ENCODE measurements at places on chromosomes 1 and 21.

DNA sequence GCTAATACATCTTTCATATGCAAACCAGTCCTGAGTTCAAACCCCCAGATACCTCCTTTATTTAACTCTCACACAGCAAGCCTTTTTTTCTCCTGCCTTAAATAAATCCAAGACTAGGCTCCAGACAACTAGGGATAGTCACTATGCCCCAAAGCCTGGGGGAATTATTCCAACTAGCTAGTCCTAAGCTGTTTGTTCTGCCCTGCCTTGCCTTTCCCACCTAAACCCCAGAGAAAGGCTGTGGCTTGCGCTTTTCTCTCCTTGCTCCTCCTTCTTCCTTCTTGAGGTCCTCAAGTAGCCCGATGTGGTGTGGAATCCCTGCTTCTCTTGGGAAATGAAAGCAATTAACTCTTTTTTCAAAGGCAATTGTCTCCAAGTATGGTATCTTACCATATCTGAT is 31.8 kb downstream of the C1orf87 start:
- DNase-seq: no peak

DNA sequence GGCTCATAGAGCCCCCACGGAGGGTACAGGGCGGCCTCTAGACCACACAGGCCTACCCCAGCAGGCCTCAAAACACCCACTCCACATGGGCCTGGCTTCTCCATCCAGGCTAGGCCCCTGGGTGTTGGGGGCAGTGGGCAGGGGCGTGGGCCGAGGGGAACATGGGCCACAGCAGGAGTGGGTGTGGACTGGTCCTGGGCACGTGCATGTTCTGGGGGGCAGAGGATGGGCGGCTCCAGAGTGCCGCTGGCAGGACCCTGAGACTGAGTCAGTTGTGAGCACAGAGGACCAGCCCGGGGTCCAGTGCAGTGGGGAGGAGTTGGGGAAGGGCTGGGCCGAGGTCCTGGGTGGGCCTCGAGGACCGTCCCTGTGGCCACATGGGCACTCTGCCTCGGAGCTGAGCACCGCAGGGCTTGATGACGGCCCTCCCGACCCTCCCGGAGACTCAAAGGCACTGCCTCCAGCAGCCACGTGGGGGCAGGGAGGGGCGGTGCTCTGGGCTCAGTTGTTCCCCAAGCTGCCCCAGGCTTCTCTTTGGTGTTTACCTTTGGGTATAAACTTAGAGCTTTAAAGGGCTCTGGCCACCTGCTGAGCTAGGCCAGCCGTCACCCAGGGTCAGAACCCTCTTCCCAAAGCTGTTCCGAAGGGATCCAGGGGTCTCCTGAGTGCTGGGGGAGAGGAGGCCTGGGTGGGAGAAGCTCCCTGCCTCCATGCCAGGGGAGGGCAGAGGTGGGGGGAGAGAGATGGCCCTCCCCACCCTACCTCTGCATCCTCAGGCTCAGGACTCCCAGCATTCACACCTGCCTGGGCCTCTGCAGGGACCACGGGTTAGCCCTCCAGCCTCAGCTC is 79.9 kb downstream of the MORN1 start:
- peak; percentile 81 for DNase-seq

GRCh38 chr1:50975436-50975835 is 5.4 kb downstream of the CDKN2C start:
- no peak for DNase-seq

- peak; percentile 33 for DNase-seq
Observed at GRCh38 chr1:43704838-43705237, 2.5 kb upstream of the ST3GAL3 start.

DNA sequence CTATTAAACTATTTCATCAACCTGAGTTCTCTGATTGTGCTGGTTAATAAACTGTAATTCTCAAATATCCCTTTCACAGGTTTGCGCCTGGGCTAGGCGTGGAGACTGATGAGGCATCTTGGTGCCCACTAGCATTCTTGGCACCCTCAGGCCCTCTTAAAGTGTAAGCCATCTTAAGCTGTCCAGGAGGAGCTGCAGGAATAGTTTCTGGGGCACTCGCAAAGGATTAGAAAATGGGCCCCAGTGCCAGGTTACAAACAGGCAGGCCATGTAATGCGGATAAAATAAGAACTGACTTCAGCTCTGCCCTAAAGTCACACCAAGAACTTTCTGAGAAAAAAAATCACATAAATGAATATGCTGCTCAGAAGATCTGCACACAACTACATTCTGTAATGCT is 1.1 kb downstream of the CASQ2 start:
- DNase-seq: no peak

DNA sequence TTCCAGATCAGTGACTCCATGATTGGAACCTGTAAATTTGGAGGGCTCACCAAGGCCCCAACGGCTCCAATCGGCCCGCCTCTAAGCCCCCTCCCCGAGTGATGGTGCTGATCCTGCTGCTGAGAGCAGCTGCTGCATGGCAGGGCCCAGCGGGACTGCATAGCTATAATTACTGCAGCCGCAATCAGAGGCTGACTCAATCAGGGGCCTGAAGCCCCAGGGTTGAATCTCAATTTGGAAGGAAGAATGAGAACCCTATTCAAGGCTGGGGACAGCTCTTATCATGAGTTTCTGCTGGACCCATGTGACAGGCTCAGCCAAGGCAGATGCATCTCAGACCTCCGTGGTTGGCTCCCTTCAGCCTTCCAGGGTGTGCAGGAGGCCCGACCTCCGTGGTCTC is 42.8 kb upstream of the MAGOH start:
- DNase-seq: no peak

DNA sequence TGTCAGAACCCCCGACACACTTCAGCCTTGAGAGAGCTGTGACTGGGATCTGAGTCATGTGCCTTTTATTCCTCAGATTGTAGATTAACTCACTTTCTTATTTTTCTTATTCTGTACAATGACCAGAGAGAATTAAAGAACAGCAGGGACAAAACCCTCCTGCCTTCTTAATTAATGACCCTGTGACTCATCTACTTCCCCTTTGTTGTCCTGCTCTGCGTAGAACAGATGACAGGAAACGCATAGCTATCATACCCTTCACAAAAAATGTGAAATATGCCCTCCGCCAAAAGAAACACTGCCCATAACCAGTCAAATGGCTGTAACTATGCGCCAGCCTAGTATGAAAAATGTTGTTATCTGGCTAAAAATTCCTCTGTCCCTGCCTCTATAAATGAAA is 9.1 kb upstream of the PADI2 start:
- no peak for DNase-seq

DNA sequence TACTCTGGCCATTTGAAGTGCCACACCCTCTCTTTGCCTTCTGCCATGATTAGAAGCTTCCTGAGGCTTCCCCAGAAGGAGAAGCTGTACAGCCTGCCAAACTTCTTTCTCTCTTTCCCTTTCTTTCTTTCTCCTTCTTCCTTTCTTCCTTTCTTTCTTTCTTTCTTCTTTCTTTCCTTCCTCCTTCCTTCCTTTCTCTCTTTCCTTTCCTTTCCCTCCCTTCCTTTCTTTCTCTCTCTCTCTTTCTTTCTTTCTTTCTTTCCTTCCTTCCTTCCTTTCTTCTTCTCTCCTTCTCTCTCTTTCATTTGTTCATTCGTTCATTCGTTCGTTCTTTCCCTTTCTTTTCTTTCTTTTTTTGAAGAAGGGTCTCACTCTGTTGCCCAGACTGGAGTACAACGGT is 931.0 kb downstream of the TTLL7 start:
- no peak for DNase-seq

DNA sequence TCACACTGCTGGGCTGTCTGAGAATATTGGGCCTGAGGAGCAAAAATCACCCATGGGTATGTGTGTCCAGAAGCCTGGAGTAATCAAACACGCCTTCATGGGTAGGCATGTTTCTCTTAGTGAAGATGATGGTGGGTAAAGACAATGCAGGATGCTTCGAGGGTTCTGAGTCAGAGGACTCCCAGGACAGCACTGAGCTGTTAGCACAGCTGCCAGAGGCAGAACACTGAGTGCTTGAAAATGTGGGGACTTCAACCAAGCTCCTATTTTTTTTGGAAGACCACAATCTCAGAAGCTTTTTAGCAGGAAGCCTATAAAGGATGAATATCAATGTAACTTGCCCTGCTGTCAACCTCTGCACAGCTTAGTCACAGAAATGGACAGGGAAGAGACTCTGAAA is 7.9 kb upstream of the NT5C1A start:
- no peak for DNase-seq

- peak; percentile 34 for DNase-seq
Observed at GRCh38 chr21:26961698-26962097, 5.2 kb downstream of the ADAMTS5 start.

GRCh38 chr1:117112047-117112717 is 9.4 kb downstream of the TRIM45 start:
- no peak for DNase-seq

DNA sequence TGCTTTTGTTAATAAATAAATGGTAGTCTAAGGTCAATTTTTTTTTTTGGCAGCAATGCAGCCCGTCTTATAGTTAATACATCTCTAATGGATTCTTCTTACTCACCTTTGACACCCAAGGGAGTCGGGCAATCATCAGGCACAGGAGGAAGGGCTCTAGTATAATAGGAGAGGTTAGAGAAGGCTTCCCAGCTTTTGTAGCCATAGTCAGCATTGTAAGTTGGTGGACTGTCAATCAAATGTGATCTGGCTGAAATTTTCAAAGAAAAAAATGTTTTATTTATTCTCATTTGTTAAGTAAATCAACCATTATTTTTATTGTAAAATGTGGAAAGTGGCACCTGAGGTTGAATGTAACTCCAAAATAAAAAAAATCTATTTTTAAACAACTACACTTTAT is 2.1 kb downstream of the PTGS2 start:
- DNase-seq: no peak

DNA sequence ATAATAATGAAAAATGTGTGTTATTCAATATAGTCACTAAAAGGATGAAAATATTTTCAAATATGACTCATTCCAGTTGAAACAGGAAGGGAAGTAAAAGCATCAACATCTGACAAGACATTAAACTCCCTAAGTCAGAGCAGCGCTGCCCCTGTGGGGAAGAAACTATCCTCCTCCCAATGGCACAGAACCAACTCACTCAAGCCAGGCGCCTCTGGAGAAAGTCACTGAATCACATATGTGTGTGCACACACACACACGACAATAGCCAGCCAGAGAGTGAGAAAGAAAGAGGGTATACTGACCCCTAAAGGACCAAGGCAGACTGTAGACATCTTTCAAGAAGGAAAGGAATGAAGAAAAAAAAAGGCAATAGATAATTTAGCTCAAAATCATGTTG is 126.9 kb downstream of the SETD4 start:
- DNase-seq: peak; percentile 52

DNA sequence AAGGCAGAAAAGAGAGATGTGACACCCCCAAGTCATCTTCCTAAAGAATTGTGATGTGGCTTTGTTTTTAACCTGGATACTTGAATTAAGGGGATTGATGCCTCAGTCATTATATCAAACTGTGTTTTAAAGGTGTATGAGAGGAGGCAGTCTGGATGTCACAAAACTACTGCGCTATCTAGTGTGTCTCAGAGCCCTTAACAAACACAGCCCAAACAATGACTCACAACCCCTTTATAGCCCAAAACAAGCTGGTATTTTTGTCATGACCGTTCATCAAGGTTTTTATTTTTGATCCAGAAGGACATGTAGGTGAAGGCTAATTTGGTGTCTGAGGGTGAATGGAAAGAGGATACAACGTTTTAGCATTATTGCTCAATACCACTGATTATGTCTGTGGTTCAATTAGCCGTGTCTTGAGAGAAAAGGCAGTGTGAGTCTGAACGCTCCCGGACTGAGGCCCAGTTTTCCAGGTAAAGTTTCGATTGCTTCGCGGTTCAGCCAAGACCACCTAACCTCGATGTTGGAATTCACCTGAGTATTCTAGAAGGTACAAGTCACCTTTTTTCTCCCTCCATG is 71.6 kb downstream of the SGIP1 start:
- DNase-seq: no peak

GRCh38 chr1:99177465-99177864 is 86.8 kb upstream of the PLPPR4 start:
- no peak for DNase-seq

DNA sequence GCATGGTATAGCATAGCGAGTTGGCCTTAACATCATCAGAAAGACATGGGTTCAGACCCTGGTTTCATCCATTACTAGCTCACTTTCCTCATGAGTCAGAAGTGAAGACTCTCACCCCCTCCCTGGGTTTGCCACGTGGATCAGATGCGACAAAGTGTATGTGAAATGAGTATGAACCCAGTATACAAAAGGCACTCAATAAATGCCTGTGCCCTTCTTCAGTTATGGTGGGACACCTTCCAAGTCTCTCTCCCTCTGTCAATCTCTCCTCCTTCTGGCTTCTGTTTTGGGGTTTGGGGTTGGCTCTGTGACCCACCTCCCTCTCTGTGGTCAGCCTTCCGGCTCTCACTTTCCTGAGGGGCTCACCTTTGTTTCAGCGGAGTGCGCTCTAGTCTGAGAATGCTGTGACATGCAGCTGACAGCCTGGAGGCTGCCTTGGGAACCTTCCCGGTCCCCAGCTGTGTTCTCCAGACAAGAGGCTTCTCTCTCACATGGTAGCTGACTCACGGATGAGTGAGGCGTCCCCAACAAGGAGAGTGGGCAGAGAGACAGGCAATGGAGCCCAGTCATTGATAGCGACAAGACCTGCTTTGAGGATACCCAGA is 155.0 kb upstream of the EDN2 start:
- no peak for DNase-seq

DNA sequence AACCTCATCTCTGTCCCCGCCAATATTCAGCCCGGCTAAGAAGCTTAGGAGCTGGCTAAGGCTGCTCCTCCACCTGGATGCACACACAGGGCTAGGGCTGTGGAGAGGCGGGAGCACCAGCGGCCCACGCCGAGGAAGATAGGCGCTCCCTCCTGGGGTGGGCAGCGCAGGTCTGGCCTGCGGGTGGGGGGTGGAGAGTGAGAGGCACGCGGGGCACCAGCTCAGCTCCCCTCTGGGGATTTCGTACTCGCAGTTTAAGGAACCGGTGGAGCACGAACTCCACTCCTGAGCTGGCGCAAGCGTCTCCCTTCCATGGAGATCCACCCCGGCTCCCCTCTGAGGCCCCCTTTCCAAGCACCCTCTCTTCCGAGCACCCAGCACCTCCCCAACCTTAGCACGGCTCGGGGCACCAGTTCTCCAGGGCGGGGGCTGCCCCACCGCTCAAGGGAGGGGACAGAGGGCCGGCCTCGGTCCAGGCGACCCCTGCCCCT is 433 bp upstream of the KAZN start:
- DNase-seq: no peak

DNA sequence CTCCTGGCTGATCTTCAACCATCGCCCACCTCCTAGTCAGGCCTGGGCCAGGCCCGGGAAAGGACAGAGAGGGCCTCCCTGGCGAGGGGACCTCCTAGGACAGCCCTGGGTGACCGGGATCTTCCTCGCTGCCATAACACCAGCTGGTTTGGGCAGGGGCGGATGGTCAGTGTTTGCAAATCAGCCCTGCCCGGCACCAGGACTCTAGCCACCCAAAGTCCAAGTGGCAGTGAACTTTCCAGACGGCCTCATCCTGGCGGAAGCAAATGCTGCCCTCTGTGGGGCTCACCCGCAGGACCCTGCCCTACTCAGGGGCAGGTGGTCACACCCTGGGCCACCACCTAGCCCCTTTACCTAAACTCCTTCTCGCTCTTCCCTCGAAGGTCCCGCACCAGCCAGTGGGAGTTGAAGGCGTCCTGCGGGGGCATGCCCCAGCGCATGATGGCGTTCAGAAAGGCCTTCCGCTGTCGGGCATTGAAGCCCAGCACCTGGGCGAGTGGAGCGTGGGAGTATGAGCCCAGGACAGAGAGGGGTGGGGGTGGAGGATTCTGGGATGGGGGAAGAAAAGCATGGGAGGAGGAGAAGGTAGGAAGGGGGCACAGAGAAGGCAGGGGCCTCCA is 55.3 kb downstream of the CHD5 start:
- peak; percentile 13 for DNase-seq

Measured in femur (tissue), 1 donor.